ENCODE measurements at places on chromosomes 6 and 20. TPM values are rescaled to one million over a fixed set of nuclear protein-coding genes. Genes with fewer than 3 reads are reported as not detected.

The CCDC28A gene
- total RNA-seq, result 22.4 TPM

DNA sequence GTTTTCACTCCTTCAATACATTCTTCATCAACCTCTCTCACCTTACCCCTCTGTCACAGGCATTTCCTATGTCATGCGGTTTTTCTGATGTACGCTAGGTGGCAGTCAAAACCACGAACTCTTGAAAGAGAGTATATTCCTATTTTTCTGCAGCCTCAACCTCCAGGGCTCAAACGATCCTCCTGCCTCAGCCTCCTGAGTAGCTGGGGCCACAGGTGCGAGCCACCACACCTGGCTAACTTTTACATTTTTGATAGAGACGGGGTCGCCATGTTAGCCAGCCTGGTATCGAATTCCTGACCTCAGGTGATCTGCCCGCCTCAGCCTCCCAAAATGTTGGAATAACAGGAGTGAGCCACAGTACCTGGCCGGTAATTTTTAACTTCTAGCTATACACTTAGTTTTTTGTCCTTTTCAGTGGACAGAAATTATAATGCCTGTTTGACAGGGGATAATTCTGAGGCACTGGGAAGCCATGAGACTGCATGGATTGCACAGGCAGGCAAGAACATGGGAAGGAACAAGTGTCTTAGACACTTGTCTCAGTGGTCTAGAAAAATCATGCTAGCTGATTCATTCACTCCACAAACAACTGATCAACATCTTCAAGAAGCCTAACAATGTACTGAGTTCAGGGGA is 22.5 kb upstream of the HFE start:
- peak; percentile 75 for DNase-seq

GRCh38 chr20:18524646-18525045 is 16.9 kb downstream of the SEC23B start:
- DNase-seq, result no peak

The GSTA1 gene
- total RNA-seq, result not detected

The LKAAEAR1 gene
- not detected for total RNA-seq

The BACH2 gene
- total RNA-seq, result 265 TPM

DNA sequence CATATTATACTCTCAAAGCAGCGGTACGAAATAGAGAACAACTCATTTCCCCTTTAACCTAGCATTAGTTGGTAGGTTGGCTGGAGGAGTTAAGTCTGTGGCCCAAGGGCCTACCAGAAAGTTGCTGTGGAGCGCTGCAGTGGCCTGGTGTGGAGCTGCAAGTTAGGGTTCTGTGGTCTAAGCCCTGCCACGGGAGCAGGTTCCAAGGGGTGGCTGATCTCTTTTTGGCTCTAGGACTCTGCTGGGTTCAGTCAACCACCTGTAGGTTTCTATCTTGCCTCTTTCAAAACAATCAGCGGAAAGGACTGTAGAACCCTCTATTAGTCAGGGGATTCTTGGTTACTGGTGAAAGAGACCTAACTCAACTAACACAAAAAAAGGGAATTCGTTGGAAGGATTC is 54.5 kb upstream of the TULP4 start:
- no peak for DNase-seq

DNA sequence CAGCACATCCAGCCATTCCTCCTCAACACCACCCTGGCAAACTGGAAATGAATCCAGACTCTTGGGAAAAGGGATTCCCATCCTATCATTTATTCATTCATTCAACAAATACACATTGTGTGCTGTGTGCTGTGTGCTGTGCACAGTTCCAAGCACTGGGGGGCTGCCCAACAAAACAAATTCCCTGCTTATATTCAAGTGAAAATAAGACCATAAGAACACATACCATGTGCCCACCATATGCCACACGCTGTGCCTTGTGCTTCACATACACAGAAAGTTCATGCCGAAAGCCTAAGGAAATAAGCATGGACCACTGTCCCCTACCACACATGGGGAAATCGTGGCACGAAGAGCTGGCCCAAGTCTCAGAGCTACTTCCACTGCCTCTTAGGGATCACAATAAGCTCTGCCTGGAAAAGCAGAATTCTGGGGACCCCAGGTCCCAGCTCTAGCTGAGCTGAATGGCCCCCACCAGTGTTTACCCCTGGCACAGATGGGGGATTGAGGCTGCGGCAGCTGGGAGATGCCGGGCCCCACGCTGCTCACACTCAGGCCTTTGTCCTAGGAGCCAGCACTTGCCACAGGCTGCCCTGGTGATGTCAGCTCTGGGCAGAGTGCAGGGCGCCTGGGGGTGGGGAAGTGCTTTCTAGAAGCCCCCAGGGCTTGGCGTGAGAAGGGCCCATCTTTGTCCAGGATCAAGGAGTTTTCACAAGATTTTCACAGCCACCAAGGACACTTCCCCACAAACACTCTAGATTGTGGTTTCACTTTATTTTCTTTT is 99.6 kb downstream of the PREX1 start:
- no peak for DNase-seq

DNA sequence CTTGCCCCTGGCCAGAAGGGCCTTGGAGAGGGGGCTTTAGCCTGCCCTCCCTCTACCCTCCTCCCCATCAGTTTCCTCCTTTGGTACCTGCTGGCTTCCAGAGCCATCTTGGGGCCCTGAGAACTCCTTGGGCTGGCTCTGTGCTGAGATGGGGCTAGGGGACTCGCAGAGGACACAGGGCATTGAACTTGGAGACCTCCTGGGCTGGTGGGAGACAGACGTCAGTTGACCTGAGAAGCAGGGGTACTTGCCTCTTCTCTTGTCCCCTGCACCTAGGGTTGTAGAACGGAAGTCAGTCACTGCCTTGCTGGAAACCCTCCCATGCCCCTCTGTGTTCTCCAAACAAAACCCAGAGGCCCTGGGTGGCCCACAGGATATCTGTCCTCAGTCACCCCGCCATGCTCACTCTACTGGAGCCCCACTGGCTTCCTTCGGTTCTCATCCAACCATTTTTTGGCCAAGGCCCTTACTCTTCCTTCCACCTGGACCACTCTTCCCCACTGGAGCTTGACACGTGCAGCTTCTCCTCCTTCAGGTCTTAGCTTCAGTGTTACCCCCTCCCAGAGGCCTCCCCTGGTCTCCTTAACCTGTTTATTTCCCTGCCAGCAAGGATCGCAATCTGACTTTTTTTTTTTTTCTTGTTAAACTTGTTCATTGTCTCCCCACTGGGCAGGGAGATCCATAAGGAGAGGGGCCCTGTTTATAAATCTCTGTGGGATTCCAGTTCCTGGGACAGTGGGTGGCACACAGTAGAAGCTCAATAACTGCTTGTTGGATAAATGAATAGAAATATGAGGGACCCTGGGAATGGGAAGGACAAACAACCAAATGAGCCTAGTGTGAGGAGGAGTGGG is 971 bp downstream of the RBCK1 start:
- DNase-seq, result peak; percentile 52

DNA sequence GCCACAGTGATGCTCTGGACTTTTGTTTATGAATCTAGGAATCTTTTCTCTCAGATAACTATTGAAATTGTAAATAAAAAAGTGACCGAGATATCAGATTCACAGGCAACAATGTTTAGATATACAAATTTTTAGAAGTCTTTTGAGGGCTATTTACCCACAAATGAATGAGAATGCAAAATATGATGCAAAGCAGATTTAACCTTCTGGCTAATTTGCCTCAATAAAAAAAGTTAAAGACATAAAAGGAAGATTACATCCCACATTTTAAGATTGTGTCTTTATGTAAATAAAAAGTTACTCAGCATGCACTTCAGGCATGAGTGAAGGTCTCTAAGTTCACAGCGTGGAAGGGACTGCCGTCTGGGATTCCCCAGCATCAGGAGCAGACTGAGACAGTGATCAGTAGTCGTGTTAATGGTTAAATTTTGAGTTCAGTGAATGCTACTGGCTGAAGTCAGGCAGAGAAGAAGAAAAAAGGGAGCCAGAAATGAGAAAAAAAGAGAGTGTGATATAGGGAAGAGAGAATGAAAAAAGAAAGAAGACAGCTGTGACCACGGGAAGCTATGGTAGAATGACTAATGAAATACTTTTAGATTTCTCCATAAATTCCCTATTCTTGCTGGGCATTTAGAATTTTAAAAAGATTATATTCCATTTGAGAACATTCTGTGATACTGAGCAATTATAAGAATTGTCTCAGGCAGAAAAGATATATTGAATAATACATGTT is 93.6 kb downstream of the MYB start:
- DNase-seq, result no peak

The FKBP5 gene
- total RNA-seq, result 79.1 TPM

The RIPPLY2 gene
- total RNA-seq, result not detected

The SPDEF gene
- 0.52 TPM for total RNA-seq

DNA sequence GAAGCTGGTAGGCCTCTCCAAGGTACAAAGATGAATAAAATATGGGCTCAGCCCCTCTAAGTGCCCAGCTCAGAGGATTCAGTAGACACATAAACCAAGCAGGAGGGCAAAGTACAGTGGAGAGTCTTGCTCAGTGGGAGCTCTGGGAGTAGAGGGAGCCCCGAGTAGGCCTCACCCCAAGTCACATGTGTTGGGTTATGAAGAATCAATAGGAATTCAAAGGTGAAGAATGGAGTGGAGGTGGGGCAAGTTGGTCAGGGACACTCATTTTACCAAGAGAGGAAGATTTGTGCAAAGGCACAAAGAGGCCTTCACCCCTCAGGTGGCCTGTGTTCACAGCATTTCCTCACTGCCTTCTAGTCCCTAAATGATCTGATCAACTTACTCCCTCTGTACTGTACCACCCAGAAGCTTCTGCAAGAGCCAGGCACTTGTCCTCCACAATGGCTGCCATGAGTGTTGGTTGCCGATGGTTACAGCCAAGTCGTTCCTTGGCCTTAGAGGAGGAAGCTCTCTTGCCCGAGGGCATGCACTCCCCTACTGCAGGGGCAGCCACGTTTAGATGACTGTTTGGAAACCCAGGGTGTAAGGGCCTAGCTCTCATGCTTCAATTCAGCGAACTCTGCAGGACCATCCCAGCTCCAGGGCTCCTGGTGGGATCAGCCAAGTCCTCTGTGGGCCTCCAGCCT is 6.7 kb upstream of the CDKN1A start:
- no peak for DNase-seq

GRCh38 chr6:51199733-51200260 is 381.1 kb downstream of the TFAP2B start:
- DNase-seq, result no peak

The ZNF391 gene
- not detected for total RNA-seq

GRCh38 chr20:25289886-25290597 is 42.2 kb downstream of the PYGB start:
- no peak for DNase-seq

The CCN5 gene
- total RNA-seq, result not detected

The CPXM1 gene
- 0.15 TPM for total RNA-seq

- DNase-seq, result no peak
These were observed 218.7 kb upstream of the FERMT1 start for GRCh38 chr20:6341491-6341890.

- DNase-seq, result no peak
These were observed 7.7 kb downstream of the ZNFX1 start for GRCh38 chr20:49270177-49270576.
